CD8-positive, alpha-beta T cell (primary cell): ENCODE measurements at places on chromosomes 13 and 19. TPM values are rescaled to one million over a fixed set of nuclear protein-coding genes. Genes with fewer than 3 reads are reported as not detected.

Gene NPAS1
- 1.6 TPM for total RNA-seq

DNA sequence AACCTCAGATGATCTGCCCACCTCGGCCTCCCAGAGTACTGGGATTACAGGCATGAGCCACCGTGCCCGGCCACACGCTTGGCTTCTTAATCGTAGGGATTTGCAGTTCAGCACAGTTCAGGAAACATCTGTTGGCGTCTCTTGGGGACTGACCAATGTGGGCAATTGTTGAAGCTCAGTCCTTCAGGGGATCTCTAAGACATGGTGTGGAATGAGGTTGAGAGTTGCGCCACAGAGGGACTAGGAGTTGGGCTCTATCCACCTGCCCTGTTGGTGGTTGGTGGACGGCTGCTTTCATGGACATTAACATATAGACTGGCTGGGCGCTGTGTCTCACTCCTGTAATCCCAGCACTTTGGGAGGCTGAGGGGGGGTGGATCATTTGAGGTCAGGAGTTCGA lies 37.3 kb upstream of the SIN3B start:
- DNase-seq: no peak

DNA sequence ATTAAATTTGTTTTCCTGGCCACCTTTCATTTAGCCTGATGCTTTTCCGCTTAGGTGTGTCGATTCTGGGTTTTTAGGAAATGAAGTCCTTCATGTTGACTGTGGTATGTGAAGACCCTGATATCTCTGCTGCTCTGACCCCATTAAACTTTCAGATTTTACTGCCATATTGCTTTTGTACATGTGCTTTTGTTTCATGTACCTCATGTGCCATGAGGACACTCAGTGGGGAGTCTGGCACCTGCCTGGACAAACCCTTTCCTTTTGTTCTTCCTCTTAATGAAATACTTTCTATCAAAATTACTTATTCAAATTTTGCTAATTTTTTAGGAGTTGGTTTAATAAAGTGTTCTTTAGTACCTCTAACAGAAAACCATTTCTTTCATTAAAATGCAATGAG lies 774.8 kb downstream of the GPC5 start:
- no peak for DNase-seq

DNA sequence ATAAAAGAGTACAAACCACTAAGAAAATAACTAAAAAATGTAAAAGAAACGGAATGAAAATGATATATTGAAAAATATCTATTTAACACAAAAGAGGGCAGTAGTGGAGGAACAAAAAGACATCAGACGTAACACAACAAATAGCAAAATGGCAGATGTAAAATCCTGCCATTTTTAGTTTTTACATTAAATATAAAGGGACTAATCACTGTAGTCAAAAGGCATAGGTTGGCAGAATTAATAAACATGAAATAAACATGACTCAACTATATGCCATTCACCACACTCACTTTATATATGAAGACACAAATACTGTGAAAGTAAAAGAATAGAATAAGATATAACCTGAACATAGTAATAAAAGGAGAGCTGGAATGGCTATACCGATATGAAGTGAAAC lies 11.0 kb downstream of the MTUS2 start:
- no peak for DNase-seq

- DNase-seq: no peak
These were observed 148.3 kb downstream of the HS6ST3 start for GRCh38 chr13:96238241-96238640.
